ENCODE measurements at places on chromosomes 4 and X.

DNA sequence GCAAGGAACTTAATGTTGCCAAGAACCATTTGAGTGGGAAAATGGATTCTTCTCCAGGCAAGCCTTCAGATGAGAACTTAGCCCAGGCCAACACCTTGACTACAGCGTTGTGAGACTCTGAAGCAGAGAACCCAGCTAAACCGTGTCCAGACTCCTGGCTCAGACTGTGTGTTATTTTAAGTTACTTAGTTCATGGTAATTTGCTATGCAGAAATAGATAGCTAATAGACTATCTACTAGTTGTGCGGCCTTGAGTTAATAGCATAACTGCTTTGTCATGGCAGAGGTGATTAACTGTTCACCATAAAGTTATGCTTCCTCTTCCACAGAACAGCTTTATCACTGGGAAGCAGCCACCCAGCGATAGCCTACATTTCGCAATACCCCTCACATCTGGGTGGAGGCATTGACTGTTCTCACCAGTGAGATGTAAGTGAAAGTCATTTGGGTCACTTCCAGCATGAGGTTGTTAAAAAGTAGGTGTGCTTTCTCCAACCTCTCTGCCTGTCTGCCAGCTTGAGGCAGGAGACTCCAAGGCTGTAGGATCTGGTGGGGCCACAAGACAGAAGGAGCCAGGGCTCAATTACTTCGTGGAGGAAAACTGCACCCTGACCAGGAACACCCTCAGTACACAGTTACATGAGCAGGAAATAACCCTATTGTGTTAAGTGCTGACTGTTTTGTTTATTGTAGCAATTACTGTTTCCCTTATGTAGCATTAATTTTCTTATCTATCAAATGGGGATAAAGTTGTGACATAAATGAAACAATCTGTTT is 94.2 kb downstream of the GPAT3 start:
- H3K4me1 ChIP-seq, result peaks cover 2% of the 10 kb centered on the region
- no peak overlapping the region for H3K4me3 ChIP-seq
- H3K36me3 ChIP-seq, result no peaks in the 10 kb centered on the region
- H3K27me3 ChIP-seq, result peaks cover 24% of the 10 kb centered on the region
- DNase-seq, result no peak
- H3K27ac ChIP-seq, result no peak overlapping the region

GRCh38 chr4:162952232-162952631 is 214.5 kb downstream of the NAF1 start:
- no peak overlapping the region for H3K27ac ChIP-seq
- H3K4me1 ChIP-seq, result no peaks in the 10 kb centered on the region
- H3K4me3 ChIP-seq, result no peak overlapping the region
- no peaks in the 10 kb centered on the region for H3K36me3 ChIP-seq
- DNase-seq, result no peak

DNA sequence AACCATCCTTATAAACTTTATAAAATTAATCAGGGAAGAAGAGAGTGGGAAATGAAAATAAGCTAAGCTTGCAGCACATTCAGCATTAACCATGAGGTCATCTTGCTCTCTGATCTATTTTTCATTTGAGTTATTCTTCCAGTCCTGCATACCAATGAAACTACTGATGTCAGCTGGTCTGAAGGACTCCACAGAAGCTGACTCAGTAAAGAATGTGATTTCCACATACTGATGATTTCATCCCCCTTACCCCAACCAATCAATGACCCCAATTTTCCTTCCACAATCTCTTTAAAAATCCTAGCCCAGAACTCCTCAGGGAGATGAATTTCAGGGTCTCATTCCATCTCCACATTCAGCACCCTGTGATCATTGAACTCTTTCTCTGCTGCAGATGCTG is 18.8 kb upstream of the DSPP start:
- H3K36me3 ChIP-seq, result no peaks in the 10 kb centered on the region
- H3K4me3 ChIP-seq, result no peak overlapping the region
- H3K27me3 ChIP-seq, result peaks cover 17% of the 10 kb centered on the region
- no peak overlapping the region for H3K27ac ChIP-seq
- DNase-seq, result no peak
- H3K4me1 ChIP-seq, result no peaks in the 10 kb centered on the region

- H3K4me1 ChIP-seq, result no peaks in the 10 kb centered on the region
- DNase-seq, result no peak
- no peaks in the 10 kb centered on the region for H3K36me3 ChIP-seq
- H3K27me3 ChIP-seq, result peaks cover 8% of the 10 kb centered on the region
- no peak overlapping the region for H3K4me3 ChIP-seq
- H3K27ac ChIP-seq, result no peak overlapping the region
Observed at GRCh38 chr4:88138561-88138960, 19.9 kb downstream of the ABCG2 start.

DNA sequence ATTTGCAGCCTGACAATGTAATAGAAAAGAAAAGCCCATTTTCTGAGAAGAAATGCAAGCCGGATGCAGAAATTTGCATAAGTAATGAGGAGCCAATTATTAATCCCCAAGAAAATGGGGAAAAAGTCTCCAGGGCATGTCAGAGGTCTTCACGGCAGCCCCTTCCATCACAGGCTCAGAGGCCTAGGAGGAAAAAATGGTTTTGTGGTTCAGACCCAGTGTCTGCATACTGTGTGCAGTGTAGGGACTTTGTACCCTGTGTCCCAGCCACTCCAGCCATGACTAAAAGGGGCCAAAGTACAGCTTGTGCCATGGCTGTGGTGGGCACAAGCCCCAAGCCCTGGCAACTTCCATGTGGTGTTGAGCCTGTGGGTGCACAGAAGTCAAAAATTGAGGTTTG is 92.2 kb downstream of the SH3BGRL start:
- H3K27ac ChIP-seq, result no peak overlapping the region
- H3K36me3 ChIP-seq, result peaks cover 43% of the 10 kb centered on the region
- no peaks in the 10 kb centered on the region for H3K27me3 ChIP-seq
- no peaks in the 10 kb centered on the region for H3K4me1 ChIP-seq

DNA sequence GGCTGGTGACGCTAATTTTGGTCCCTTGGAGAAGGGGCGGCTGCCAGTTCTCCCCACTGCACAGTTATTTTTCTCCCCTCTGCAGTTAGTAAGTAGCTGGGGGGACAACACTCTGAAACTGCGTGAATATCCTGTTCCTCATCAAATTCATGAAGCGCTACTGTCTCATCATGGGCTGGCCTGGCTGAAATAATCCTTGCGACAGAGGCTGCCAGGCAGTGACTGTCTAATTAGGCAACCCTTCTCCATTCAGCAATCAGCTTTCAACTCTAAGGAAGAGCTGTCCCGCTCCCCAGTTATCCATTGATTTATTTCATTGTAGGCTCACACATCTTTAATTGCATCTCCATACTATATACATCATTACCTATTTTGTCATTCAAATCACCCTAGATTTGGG is 8.2 kb downstream of the SH3TC1 start:
- H3K36me3 ChIP-seq, result no peaks in the 10 kb centered on the region
- peaks cover 4% of the 10 kb centered on the region for H3K4me1 ChIP-seq
- H3K27ac ChIP-seq, result peak overlapping the region; percentile 1
- no peaks in the 10 kb centered on the region for H3K27me3 ChIP-seq
- no peak overlapping the region for H3K4me3 ChIP-seq
- no peak for DNase-seq

GRCh38 chrX:150913511-150913910 is 15.0 kb upstream of the CD99L2 start:
- H3K4me3 ChIP-seq, result no peak overlapping the region
- no peaks in the 10 kb centered on the region for H3K27me3 ChIP-seq
- H3K36me3 ChIP-seq, result no peaks in the 10 kb centered on the region
- H3K27ac ChIP-seq, result no peak overlapping the region

- DNase-seq, result no peak
- H3K4me3 ChIP-seq, result no peak overlapping the region
- no peaks in the 10 kb centered on the region for H3K36me3 ChIP-seq
- H3K4me1 ChIP-seq, result no peaks in the 10 kb centered on the region
Observed at GRCh38 chr4:114178392-114178791, 198.9 kb upstream of the ARSJ start.

- H3K36me3 ChIP-seq, result no peaks in the 10 kb centered on the region
- no peak for DNase-seq
- no peaks in the 10 kb centered on the region for H3K4me1 ChIP-seq
- no peaks in the 10 kb centered on the region for H3K27me3 ChIP-seq
- no peak overlapping the region for H3K4me3 ChIP-seq
Observed at GRCh38 chrX:23228454-23228853, 106.2 kb upstream of the PTCHD1 start.

DNA sequence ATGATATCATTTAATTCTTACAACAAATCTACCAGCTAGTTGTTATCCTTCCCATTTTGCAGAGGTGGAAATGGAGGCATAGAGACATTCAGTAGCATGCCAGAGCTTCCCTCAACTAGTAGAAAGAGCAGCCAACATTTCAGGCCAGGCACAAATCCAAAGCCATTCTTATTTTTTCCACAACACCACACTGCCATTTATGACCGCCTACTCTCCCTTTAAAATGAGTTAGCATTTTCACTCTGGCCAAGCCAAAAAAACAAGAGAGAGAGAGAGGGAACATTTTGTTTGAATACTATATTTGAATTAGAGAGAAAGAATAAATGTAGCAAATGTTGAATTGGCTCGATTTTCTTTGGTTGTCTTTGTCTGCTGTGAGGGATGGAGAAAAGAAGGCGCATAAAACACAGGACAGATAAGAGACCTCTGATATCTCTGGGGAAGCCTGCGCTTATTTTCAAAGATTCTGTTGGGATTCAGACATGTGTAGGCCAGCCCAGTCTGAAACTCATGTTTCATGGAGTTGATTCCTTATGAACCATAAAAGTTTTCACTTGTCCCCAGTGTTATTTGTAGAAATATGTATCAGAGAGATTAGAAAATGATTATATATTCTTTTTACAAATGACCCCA is 265.7 kb downstream of the RAB28 start:
- no peak for DNase-seq
- H3K36me3 ChIP-seq, result no peaks in the 10 kb centered on the region
- H3K27me3 ChIP-seq, result no peaks in the 10 kb centered on the region

DNA sequence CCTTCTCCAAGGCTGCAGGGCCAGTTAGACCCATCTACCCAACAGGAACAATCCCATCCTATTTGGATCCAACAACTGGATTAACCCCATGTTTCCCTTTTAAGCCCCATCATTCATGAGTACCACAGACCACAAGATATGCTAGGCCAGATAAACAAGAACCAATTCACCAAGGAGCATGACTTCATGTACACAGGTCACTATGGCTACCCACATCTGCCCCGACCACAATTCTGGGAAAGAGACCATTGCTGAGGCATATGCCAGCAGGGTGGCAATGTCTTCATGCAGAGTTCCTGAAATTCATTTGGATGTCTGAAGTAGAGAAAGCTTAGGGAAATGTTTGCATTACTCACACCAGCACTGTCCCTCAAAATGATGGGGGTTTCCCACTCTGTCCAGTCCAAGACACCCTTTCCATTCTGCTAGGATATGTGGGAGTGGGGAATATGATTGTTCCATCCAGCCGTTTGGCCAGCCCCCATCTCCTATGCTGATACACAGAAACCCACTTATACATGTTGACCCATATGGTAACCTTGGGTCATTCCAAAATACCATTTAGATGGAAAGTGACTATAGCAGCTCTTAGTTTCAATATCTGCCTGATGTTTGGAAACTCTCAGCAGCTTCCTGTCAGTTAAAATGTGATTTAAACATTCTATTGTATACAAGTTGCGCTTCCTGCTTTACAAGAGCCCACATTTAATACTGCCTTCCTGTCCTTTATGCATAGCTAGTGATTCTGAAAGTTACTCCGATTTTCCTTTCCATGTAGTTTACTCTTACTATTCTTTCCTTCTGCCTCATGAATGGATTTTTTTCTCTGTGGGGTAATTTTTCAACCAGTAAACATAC is 129.0 kb downstream of the AMMECR1 start:
- H3K4me1 ChIP-seq, result peaks cover 20% of the 10 kb centered on the region
- DNase-seq, result no peak
- no peak overlapping the region for H3K4me3 ChIP-seq
- H3K27me3 ChIP-seq, result no peaks in the 10 kb centered on the region
- H3K36me3 ChIP-seq, result peaks cover 9% of the 10 kb centered on the region
